ENCODE measurements at places on chromosomes 1 and 21.

DNA sequence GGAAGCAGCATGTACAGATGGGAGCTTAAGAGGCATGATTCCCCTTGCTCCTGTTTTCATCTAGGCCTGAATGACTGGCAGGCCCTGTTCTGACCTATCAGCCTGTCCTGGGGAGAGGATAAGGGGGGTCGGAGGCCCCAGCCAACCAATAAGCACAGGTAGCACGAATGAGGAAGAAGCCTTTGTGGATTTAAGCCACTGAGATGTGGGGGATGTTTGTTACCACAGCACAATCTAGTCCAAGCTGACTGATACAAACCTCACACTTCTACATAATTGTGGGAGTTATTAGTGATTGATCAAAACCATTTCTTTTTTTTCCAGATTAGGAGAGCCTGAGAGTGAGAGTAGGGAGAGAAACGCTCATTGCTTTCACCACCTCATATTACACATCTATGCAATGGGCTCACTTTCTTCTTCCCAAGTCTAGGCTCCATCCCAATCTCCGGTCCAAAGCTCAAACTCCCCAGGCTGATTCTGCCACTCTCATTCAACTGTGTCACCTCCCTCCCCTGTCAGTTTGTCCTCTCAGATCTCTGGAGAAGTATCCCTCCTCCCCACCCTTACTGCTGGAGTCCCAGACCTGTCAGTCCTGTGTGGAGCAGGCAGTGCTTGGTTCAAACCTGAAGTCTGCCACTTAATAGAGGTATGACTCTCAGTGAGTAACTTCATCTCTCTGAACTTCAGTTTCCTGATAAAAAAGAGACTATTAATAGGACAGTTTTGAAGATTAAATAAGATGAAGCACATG lies 220.5 kb downstream of the PTPRU start:
- H3K27ac ChIP-seq = no peak overlapping the region
- no peaks in the 10 kb centered on the region for H3K36me3 ChIP-seq
- no peaks in the 10 kb centered on the region for H3K4me1 ChIP-seq
- no peak overlapping the region for H3K4me3 ChIP-seq
- no peaks in the 10 kb centered on the region for H3K27me3 ChIP-seq

- H3K4me3 ChIP-seq = no peak overlapping the region
- no peak for DNase-seq
- H3K27me3 ChIP-seq = no peaks in the 10 kb centered on the region
These were observed 37.3 kb downstream of the KCND3 start for GRCh38 chr1:111952125-111952657.

- no peak for DNase-seq
- no peaks in the 10 kb centered on the region for H3K4me1 ChIP-seq
- no peak overlapping the region for H3K4me3 ChIP-seq
- H3K27ac ChIP-seq = no peak overlapping the region
- no peaks in the 10 kb centered on the region for H3K36me3 ChIP-seq
These were observed 21.6 kb downstream of the AADACL4 start for GRCh38 chr1:12665511-12665910.

DNA sequence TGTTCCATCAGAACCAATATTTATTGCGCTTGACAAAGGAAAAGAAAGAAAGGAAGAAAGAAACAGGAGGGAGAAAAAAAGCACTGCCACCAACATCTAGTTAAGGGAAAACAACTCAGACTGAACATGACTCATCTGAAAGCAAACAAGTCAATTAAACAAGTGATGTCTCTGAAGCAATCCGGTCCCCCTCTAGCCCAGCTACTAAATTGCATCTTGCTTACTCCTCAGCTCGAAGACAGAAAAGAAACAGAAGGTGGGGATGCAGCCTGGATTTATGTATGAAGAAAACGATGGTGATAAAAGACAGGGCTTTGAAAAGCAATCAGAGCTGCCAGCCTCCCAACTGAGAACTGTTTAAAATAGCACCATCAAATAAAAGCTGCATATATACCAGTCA lies 188.2 kb downstream of the OMA1 start:
- H3K27ac ChIP-seq = no peak overlapping the region
- H3K4me3 ChIP-seq = no peak overlapping the region
- H3K27me3 ChIP-seq = no peaks in the 10 kb centered on the region
- no peaks in the 10 kb centered on the region for H3K36me3 ChIP-seq
- no peak for DNase-seq

DNA sequence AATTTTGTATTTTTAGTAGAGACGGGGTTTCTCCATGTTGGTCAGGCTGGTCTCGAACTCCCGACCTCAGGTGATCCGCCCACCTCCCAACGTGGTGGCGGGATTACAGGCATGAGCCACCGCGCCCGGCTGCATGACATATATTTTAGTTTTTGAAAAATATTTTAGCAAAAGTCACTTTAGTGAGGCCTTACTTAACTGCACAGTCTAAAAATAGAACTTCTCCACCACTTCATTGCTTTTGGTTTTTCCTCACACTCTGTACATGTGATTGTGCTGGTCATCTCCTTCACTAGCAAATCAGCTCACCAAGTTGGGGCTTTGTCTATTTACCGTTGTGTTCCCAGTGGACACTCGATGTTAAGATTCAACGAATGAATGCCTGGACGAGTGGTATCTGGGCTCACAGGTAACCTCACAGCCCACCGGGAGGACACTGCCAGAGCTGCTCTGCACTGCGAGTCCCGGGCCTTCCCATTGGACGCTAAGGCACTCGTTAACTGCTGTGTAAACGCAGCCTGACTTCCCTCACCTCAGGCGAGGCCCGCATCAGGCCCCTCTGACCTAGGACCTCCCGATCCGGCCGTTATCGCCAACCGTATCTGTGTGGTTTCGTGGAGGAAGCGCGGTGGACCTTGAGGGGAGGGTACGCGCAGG lies 14.0 kb upstream of the ZNF692 start:
- peak overlapping the region; percentile 72 for H3K4me3 ChIP-seq
- DNase-seq = peak; percentile 73
- no peaks in the 10 kb centered on the region for H3K27me3 ChIP-seq
- H3K27ac ChIP-seq = peak overlapping the region; percentile 95
- no peaks in the 10 kb centered on the region for H3K4me1 ChIP-seq

DNA sequence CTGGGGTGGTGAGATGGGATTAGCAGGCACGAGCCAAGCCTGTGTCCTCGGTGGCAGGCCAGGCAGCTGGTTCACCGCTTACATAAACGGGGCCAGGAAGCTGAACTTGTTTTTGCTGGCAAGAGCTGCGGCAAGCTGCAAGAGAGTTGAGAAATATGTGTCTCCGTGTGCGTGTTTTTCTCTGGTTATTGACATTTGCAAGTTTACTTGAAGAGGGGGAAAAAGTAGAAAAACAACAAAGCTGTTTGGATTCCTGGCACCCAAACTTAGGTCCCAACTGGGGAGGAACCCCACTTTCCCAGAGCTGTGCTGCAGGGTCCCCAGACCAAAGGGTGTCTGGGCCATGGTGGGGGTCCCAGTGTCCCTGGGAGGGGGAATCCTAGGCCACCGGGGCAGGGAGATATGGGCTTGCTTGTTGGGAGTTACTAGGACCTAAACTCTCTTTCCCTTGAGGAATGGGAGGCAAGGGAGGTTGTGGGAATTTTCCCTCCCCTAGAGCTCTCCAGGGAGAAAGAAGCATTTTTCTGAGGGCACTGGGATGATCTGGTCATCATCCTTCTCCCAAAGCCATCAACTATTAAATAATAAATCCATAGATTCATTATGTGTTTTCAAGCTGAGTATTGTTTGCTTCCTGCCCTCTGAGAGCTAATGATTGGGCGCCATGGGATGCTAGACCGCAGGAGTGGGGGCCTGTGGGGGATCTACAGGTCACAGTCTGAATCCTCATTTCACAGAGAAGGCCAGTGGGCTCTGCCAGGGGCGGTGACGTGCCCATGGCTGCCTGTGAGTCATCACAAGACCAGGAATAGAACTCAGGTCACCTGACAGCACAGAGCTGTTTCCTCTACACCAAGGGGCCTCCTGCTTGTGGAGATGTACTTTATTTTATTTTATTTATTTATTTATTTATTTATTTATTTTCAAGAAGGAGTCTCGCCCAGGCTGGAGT lies 14.8 kb downstream of the IL6R start:
- peak; percentile 88 for DNase-seq
- no peaks in the 10 kb centered on the region for H3K27me3 ChIP-seq
- H3K27ac ChIP-seq = peak overlapping the region; percentile 92
- no peak overlapping the region for H3K4me3 ChIP-seq

DNA sequence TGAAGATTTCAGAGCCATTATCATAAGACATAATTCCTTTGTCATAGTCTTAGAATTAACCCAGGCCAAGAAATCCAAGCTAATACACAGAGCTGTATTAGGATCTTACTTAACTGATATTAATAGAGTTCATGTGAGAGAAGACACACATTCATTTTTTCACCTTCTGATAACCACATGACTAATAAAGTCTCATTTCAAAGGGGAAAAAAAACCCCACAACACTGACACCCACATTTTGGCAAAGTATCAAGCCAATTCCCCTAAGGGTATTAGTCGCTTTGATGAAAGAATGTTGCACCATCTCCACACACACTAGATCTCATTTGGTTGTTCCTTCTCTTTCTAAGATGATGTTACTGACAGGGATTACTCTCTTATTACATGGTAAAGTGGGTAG lies 344.4 kb upstream of the ESRRG start:
- H3K4me1 ChIP-seq = no peaks in the 10 kb centered on the region
- no peaks in the 10 kb centered on the region for H3K27me3 ChIP-seq
- no peak overlapping the region for H3K27ac ChIP-seq
